ENCODE measurements at places on chromosomes 5 and 9.

GRCh38 chr9:38178237-38178636, 109.2 kb upstream of the SHB start:
- DNase-seq = no peak

- DNase-seq = no peak
These were observed 55.3 kb downstream of the ZNF366 start for GRCh38 chr5:72451741-72452505.

GRCh38 chr5:115096034-115096769, 73.5 kb downstream of the TRIM36 start:
- no peak for DNase-seq

- DNase-seq = no peak
These were observed 75.7 kb upstream of the PIK3R1 start for GRCh38 chr5:68139611-68140441.

DNA sequence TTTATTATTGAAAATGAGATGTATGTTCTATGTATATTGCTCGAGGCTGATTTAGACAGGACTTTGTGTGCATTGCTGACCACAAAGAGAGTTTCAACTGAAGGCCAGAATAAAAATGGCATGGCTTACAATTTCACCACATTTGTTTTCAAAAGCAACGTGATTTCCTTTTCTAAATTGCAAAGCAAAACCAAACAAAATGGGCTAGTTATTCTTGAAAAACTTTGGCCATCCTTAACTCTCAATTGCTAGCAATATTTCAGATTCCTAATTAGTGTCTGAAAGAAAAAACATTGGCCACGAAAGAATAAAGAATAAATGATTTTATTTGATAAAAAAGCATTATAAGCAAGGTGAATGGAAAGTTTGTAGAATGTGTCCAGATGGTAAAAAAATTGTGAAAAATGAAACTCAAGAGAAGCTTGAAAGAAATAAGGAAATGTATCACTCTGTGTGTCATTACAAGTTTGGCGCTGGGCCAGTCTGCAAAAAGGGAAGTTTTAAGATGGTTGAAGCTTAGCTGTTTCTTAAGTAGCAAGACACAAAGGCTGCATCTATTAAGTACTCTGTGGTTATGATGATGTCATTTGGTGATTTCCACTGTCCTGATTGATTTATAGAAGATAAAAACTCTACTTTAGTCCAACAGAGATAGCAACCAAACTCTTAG, 89.2 kb upstream of the PRLR start:
- DNase-seq = no peak

GRCh38 chr5:13624283-13625074, 320.0 kb downstream of the DNAH5 start:
- no peak for DNase-seq

GRCh38 chr9:36316049-36316448, 57.8 kb upstream of the GNE start:
- DNase-seq = no peak

DNA sequence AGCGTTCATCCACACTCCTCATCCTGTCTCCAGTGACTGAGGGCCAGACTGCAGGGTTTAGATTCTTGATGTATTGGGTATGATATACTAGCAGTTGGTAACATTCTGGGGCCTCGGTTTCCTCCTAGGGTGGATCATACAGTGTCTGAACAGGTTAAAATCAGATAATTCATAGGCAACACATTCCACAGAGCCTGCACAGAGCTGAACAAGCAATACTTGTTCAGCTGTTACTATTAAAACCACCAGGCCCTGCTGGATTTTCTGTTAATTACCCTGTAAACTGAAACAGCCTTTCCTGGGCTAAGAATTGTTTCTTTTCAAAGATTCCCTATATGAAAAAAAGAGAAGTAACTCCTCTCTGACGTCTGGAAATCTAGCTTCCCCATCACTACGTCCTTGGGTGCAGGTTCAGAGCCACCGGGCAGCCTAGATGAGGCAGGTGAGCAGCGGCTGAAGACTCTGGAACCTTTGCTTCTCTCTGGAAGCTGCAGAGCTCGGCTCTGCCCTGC, 1313.5 kb upstream of the WWC1 start:
- no peak for DNase-seq

DNA sequence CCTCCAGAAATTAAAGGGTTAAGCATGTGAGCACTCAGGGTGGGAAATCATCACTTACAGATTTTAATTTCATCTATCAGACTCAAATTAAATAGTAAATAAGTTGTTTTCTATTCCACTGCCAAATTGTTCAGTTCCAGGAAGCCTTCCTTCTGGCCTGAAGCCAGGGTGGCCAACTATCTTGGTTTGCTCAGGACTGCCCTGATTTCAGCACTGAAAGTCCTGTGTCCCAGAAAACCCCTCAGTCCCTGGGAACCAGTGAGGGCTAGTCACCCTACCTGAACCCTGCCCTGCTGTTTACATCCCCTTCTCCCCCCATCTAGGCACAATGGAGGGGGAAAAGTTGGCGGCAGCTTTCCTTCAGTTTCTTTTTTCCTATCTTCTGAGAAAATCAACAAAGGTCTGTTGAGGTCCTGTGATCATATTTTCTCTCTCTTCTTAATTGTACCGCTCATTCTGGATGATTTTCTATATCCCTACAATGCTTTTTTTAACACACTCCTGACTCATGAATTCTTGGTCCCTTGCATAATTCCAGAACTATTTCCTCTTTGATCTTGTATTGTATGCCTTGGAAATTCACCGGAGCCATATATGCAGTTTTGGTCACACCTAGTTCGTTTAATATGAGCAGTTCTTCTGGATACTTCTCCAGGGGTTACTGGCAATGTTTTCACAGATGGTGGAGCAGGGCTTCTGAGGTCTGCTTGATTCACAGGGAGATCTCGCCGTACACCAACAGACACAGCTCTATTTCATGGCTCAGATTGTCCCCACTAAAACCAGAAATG, 103.8 kb downstream of the MAP1B start:
- no peak for DNase-seq

Data from stimulated activated CD8-positive, alpha-beta memory T cell treated with anti-CD3 and anti-CD28 coated beads, Interleukin-7, amount 100 ng/mL, for 1 hour (primary cell).